ENCODE measurements at places on chromosomes 5 and 9.

DNA sequence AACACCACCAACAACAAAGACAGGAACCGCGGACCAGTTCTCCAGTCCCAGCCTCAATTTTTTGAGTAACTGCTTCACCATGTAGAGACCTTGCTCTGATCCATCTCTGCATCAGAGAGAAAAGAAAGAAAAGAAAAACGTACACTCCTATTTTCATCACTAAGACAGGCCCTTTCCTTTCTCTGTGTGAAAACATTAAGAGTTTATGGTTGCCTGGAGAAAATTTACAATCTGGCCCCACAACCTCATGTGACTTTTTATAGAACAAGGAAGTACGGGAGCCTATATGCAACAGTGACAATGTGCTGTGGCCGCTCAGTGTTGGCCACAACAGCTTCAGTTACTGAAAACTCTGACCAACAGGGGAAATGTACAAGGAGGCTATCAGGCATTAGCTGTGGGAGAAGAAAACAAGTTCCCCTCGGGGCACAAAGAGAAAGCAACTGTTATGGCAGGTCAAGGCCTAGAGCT is 272.9 kb upstream of the PTGER4 start:
- DNase-seq: no peak

- no peak for DNase-seq
Measured at GRCh38 chr5:29262339-29263123, 1931.0 kb upstream of the CDH6 start.

GRCh38 chr9:20659474-20659967 is 24.5 kb upstream of the FOCAD start:
- no peak for DNase-seq

GRCh38 chr5:2762744-2763532 is 11.5 kb upstream of the IRX2 start:
- no peak for DNase-seq

- DNase-seq: no peak
Measured at GRCh38 chr5:95441636-95442035, 50.5 kb downstream of the FAM81B start.

DNA sequence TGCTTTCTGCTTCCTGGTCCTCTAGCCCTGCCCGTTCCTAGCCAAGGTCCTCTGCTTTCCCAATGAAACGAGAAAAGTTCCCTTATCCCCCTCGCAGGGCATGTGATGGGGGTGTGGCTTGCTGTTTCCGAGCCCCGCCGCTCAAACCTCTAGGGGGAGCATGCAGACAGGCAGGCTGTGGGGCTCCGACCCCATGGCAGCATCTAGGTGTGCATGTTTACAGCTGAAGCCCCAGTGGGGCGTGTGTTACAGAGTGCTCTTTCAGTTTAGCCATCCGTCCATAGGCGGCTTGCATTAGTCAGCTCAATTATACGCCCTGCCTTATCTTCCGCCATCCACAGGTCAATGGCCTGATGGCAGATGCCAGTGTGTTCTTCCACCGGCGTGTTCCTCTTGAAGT is 48.3 kb upstream of the SPATA31E1 start:
- no peak for DNase-seq

DNA sequence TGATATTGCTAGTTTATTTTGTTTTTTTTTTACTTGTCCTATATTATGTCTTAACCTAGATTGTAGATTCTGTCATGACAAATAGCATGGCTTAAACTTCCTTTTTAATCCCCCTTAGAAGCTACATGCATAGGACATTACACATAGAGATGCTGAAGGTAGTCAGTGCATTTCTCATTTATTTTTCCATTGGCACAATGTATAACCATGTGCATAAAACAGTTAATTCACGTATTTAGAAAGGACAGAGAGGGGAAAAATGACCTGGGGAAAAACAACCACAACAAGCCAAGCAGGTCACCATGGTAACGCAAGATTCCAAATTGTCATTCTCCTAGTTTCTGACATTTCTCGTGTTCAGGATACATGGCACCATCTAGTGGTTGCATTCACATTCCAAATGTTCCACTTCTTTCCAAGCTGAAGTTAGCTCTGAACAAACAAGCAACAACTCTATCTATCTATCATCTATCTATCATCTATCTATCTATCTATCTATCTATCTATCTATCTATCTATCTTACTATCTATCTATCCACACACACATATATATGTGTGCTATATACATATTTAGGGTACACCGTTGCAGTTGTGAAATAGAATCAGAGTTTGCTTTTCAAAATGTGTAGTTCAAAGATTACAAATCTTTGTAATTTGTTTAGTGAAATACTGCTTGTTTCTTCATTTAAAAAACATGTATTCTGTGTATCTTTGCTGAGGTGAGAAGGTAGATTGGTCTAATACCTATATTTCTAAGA is 487.2 kb upstream of the ST8SIA4 start:
- DNase-seq: no peak

- no peak for DNase-seq
Measured at GRCh38 chr9:115615821-115616665, 498.1 kb upstream of the TNC start.

- DNase-seq: peak; percentile 88
Measured at GRCh38 chr5:73215891-73216610, 43.1 kb downstream of the TMEM174 start.

DNA sequence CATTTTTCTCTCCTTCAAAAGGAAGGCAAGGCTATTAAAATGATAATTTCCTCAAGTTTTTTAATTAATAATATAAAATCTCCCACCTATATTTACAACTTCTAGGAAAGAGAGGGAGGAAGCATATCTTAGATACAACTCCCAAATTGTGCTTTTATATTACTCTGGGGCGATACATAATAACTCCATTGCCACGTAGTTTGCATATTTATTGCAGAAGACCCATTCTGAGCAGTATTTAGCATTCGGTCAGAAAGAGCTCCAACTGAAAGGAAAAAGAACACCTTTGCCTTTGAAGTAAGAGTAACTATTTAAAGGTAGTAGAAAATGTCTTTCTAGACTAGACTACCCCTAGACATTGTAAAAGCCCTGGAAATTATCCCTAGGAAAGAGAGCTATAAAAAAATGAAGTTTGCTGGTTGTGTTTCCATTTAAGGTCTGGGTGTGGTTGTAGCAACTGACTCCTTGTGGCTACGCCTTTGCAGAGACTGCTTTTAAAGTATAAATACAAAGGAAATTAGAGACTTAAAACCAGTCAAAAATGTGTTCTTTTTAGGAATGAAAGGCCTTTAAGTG is 566.1 kb downstream of the ZNF608 start:
- no peak for DNase-seq

- no peak for DNase-seq
Measured at GRCh38 chr5:38543886-38544285, 12.6 kb downstream of the LIFR start.

- DNase-seq: no peak
Measured at GRCh38 chr9:83406921-83407320, 131.3 kb downstream of the FRMD3 start.

GRCh38 chr5:27830546-27830945 is 792.2 kb upstream of the CDH9 start:
- DNase-seq: no peak

GRCh38 chr5:137627706-137628105 is 108.2 kb downstream of the KLHL3 start:
- no peak for DNase-seq

DNA sequence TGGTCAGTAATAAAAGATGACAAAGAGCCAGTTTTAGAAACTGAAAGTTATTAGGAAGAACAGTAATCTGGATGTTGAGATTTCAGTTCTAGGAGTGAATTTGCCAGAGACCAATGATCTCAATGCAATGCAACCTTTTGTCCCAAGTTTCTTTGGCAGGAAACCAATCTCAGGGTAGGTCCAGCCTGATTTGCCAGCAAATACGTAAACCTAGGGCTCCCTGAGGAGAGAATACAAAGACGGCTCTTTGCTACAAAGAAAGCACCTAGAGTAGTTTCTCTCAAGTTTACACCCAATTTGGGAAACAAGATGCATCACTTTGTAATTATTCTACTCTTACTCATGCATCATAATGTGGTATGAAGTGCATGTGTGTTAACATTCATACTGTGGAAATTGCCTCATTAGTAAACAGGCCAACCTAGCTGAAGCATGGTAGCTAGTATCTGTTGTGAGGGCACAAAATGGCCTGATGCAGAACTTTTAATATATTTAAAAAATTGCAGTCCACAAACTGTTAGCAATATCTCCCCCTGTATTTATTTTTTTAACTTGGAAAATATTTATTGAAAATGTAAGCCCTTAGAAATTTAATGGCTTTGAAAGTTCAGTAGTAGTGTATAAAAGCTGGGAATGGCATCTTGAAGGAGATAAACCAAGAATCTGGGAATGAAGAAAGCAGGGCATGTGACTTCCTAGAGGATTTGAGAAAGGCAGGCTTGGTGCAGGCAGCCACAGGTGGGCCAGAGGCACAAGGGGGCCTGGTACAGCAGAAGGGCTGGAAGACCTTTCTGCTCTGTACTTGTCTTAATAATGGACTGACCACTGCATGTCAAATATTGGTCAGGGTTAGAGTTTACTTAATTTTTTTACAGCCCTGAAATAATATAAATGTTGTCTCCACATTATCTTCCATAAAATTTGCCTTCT is 59.5 kb downstream of the MAST4 start:
- DNase-seq: no peak

GRCh38 chr5:143226361-143226760 is 177.1 kb downstream of the NR3C1 start:
- DNase-seq: no peak

GRCh38 chr5:13276156-13276555 is 668.3 kb downstream of the DNAH5 start:
- DNase-seq: no peak

DNA sequence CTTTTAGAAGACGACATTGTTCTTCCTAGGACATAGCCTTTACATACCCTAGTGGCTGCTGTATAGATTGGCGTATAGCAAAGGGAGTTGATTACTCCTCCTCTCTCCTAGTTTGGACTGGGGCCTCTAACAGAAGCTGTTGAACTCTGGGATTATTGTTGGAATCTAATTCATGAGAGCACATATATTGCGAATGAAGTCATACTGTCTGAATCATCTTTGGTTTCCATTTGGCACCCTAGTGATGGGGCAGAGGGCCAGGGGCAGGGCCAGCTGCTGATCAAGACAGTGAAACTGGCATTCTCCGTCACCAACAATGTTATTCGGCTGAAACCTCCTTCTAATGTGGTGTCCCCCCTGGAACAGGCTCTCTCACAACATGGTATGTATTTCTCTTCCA is 40.3 kb downstream of the NUP188 start:
- DNase-seq: no peak

GRCh38 chr9:16191691-16192402 is 639.0 kb downstream of the CCDC171 start:
- peak; percentile 65 for DNase-seq

DNA sequence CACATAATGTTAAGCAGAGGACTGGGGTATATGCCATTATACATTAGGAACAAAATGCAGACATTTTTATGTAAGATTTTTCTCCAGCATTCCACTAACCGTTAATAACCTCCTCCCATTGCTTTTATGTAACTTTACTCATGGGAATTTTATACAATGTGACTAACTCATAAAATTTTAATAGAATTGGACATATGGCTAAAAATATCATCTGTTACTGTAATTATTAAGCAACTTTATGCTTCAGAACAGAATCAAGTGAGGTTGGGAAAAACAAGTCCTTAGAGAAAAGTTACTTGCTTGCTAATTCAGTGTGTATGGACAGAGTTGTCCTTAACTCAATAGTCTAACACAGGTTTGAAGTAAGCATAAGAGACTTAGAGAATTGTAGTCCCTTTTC is 54.8 kb upstream of the PCSK1 start:
- DNase-seq: no peak

GRCh38 chr5:167684251-167684650 is 607.2 kb upstream of the WWC1 start:
- no peak for DNase-seq

DNA sequence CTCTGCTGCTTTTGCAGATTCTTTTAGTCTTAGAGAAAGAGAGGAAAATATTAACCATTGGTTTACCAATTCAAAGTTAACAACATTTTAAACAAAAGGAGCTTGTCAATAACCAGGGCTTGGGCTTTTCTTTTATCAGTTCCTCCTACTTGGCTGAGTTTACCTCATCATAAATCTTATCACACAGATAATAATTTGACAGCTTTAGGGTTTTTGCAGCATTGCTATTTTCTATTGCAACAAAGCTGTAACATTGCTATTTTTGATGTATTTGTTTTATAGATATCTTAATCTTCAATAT is 9.8 kb upstream of the ABL1 start:
- DNase-seq: no peak

DNA sequence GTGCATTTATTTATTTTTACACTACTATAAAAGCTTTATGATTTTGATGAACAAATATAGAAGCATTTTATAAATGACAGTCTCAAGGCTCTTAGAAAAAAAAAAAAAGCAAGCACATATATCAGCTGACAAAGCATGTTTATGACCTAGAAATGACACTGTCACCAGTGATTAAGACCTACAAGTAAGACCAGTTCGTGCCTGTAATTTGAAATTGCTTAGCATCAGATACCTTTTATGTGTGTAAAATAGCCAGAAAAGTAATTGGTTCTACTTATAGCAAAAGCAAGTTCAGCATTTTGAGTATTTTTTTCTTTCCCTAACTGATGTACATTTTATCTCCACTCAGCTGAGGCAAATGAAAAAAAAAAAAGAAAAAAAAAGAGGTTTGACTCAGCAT is 808.4 kb downstream of the CDH18 start:
- no peak for DNase-seq

DNA sequence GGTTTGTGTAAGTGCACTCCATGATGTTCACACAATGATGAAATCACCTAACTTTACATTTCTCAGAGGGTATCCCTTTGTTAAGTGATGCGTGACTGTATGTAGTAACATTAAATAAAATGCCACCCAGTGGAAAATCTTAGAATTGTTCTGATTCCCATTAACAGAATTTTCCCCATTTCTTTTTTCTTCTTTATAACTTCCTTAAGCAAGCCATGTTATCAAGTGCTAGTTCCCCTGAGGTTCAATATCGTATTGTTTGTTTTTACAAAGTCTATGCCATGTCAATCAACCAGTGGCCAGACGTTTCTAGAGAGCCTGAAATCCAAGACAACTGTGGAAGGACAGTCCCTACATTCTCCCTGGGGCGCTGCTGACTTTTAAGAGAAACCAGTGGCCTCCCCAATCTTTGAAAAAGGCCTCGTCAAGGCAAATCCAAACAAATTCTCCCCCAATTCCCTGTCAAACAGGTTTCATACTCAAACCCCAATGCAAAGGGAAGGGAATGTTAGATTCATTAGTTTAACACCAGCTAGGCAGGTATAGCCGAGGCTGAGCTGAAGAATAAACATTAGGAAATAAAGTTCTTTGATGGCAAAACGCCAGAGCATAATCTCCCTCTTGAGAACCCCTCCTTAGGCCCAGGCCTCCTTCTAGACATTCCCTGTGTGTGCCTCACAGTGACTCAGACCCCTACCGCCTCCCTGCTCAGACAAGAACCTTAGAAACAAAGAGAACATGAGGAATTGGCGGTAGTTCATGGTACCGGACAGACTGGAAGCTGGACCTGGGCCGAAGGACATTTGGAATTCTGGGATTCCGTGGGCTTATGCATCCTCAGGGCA is 198.7 kb downstream of the GNA14 start:
- DNase-seq: no peak

- DNase-seq: no peak
Measured at GRCh38 chr5:157365732-157366131, 94.3 kb upstream of the NIPAL4 start.

All from GM13976 (cell line).